CD4-positive, alpha-beta memory T cell (primary cell): ENCODE measurements at places on chromosomes 1 and 21. TPM values are rescaled to one million over a fixed set of nuclear protein-coding genes. Genes with fewer than 3 reads are reported as not detected.

- H3K4me1 ChIP-seq, result no peaks in the 10 kb centered on the region
- no peak overlapping the region for H3K27ac ChIP-seq
- DNase-seq, result no peak
- no peaks in the 10 kb centered on the region for H3K36me3 ChIP-seq
Measured at GRCh38 chr1:110523011-110523410, 4.0 kb upstream of the KCNA10 start.

- DNase-seq, result no peak
- no peaks in the 10 kb centered on the region for H3K27me3 ChIP-seq
- H3K27ac ChIP-seq, result no peak overlapping the region
- H3K4me3 ChIP-seq, result no peak overlapping the region
Measured at GRCh38 chr1:94428441-94428840, 10.3 kb downstream of the ABCD3 start.

SHCBP1L gene
- not detected for total RNA-seq

- H3K27me3 ChIP-seq, result no peaks in the 10 kb centered on the region
- no peaks in the 10 kb centered on the region for H3K4me1 ChIP-seq
- no peak overlapping the region for H3K27ac ChIP-seq
- H3K4me3 ChIP-seq, result no peak overlapping the region
- DNase-seq, result no peak
Measured at GRCh38 chr1:161090617-161091016, 1.3 kb upstream of the NECTIN4 start.

GRCh38 chr1:208108213-208108608 lies 136.0 kb downstream of the PLXNA2 start:
- DNase-seq, result no peak
- H3K4me3 ChIP-seq, result no peak overlapping the region
- no peaks in the 10 kb centered on the region for H3K27me3 ChIP-seq
- no peaks in the 10 kb centered on the region for H3K4me1 ChIP-seq

DNA sequence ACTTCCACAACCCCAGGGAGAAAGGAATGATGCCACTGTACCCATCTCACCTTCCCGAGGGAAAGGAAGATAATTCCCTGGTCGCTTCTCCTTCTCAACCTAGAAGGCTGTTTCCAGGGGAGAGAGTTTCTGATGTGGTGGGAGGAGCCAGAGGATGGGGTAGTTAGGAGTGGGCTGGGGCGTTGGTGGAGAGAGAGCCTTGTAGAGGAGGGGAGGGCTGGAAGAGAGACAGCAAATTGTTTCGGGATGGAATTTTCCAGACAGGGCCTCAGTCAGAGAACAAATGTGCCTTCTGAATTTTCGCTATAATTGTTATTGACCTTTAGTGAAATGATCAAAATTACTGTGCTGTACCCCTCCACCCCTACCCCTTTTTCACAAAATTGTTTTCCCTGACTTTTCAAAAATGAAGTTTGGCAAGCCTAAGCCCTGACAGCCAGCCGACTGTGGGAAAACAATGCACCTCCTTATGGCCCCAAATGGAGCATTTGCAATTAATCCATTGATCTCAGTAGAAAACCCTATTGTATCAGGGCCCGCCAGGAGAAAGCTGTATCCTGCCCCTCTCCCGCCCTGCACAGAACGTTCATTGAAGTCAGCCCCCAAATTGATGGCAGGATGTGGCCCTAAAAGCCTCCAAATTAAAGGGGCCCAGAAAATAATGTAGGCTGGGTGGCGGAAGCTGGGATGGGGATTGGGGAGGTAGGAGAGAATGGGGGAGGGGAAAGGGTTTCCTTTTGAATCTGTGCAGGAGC lies 69.1 kb upstream of the JUN start:
- H3K27me3 ChIP-seq, result no peaks in the 10 kb centered on the region
- no peak overlapping the region for H3K27ac ChIP-seq
- no peak for DNase-seq
- no peaks in the 10 kb centered on the region for H3K36me3 ChIP-seq
- H3K4me3 ChIP-seq, result no peak overlapping the region

DNA sequence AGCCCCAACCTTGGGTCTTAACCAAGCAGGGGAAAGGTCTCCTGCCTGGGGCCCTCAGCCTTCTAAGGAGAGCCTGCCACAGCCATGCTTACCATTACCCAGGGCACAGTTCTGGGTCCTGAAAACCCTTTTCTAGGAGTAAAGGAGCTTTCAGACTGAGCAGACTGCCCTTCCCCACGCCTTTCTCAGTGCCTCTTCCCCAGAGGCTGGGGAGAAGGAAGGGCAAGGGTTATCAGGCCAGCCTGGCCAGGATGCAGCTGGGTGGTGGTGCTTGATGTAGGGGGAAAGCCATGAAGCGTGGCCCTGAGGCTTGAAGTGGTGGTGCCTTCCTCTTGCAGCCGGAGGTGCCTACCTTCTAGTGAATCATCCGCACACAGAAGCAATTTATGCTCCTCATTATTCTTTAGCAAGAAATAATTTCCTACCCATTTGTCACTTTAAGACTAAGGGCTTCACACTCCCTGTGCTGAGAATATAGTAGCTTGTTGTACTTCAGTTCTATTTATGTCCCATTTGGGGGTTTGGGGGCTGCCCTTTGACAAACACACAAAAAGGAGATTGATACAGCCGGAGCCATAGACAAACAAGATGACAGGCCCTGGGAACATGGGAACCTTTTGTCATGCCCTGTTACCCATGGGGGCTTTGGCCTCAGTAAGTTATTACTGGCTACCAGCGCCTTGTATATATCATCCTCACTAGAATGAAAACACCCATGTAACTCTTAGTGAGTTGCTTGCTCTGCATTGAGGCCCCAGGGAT lies 40.7 kb downstream of the MAN1C1 start:
- H3K4me3 ChIP-seq, result no peak overlapping the region
- no peaks in the 10 kb centered on the region for H3K27me3 ChIP-seq
- H3K4me1 ChIP-seq, result no peaks in the 10 kb centered on the region
- no peaks in the 10 kb centered on the region for H3K36me3 ChIP-seq
- no peak for DNase-seq
- H3K27ac ChIP-seq, result no peak overlapping the region

ZNF648 gene
- not detected for total RNA-seq

GRCh38 chr1:3727825-3728776 lies 24.1 kb upstream of the CCDC27 start:
- no peak overlapping the region for H3K27ac ChIP-seq
- DNase-seq, result no peak
- no peaks in the 10 kb centered on the region for H3K36me3 ChIP-seq

DNA sequence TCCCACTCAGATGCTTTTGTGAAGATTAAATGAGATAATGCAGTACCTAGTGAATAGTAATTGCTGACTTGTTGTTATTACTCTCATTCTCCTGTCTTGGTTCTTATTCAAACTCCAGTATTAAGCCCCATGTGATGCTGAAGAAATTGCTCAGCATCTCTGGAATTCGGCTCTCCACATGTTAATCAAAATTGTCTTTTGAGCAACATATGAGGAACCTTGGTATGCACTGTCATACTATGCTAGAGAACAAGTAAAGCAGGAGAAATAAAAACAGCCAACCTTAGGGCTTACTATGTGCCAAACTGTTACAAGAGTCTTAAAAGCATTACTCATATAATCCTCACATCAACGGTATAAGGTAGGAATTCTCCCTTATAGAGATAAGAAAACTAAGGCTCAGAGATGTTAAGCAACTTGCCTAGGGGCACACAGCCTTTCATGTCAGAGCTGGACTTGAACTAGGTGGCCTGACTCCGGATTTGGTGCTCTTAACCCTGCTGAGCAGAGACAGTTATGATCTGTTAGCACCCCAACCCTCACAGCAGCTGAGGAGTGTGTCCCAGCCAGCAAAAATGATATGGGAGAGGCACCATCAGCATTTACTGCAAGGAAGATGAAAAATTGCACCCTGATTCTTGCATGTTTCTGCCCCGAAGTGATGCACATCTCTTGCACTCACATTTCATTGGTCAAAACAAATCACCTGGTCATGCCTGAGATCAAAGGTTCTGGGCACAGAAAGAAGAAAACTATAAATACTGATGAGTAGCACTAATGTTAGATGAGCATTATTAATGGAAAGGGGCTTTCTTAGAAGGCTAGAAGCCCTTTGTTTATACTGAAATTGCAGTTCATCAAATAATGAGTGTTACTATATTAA lies 102.3 kb downstream of the OMA1 start:
- no peak for DNase-seq
- no peaks in the 10 kb centered on the region for H3K4me1 ChIP-seq
- no peaks in the 10 kb centered on the region for H3K36me3 ChIP-seq
- H3K27me3 ChIP-seq, result no peaks in the 10 kb centered on the region

RGS7 gene
- total RNA-seq, result not detected

DNA sequence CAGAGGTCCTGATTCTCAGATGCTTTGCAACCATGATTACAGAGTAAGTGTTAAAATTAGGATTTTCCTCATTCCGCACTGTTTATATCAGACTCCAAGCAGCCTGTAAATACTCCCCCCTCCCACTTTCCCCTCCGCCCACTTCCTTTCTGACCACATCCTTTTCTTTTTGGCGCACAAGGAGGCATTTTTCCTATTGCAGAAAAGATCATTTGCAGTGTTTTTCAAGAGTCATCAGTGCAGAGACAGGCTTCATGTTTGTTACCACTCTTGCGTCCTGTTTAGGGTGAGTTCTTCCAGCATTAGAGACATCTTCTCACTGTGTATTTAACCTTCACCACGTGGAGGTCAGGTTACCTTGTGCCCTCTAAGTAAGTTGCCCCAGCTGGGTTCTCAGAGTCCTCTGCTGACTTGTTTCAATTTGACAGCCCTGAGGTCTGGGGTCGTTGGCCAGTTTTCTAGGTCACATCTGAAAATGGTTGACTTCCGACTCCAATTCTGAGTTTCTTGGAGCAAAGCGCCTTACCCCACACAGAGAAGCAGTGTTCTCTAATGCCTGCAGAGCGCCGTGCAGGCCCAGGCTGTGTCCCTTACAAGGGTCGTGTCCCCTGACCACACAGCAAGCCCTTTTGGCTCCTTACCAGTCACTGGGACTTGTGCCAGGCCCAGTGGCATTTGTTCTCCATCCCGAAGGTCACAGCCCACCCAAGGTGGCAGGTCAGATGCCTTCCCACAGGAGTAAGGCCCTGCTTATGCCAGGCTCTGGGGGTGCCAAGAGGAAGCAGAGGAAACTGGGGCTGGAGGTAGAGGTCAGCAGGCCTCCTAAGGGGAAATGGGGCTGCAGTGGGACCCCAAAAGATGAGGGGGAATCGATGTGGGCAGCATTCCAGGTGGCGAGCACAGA lies 85.6 kb downstream of the FAM78B start:
- DNase-seq, result no peak
- no peaks in the 10 kb centered on the region for H3K36me3 ChIP-seq
- peaks cover 38% of the 10 kb centered on the region for H3K4me1 ChIP-seq
- H3K27ac ChIP-seq, result no peak overlapping the region

DNA sequence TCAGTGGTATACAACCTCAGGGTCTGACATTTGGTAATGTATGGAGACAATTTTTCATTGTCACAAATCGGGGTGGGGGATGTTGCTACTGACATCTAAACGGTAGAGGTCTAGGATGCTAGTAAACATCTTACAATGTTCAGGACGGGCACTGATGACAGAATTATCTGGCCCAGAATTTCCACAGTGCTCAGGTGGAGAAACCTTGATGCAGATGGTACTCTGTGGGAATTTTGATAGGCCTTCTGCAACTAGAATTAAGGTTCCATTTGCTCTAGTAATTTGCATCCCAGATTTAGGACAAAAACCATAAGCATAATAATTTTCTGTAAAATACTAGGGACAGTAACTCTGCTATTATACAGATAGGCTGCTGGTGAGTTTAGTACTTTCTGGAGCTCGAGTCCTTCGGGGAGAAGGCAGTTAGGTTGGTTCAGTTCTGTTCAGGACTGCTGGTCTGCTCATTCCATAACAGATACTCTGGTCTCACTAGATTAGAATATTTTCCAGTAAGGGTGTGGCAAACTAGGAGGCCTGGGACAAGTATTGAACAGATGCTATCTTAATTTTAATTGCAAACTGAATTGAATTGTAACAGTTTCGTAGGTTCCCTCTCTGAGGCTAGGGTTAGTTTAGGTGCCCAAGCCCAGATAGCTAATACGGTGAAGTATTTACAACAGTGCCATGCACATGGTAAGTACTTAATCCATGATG lies 11.4 kb downstream of the METTL13 start:
- no peak overlapping the region for H3K4me3 ChIP-seq
- DNase-seq, result no peak
- H3K4me1 ChIP-seq, result no peaks in the 10 kb centered on the region

GRCh38 chr1:220991506-220991905 lies 112.3 kb downstream of the HLX start:
- no peaks in the 10 kb centered on the region for H3K36me3 ChIP-seq
- H3K27me3 ChIP-seq, result no peaks in the 10 kb centered on the region
- no peaks in the 10 kb centered on the region for H3K4me1 ChIP-seq
- no peak overlapping the region for H3K4me3 ChIP-seq
- H3K27ac ChIP-seq, result no peak overlapping the region
- no peak for DNase-seq

GRCh38 chr1:26035959-26036755 lies 9.8 kb downstream of the SLC30A2 start:
- peak overlapping the region; percentile 84 for H3K4me3 ChIP-seq
- H3K27me3 ChIP-seq, result no peaks in the 10 kb centered on the region
- no peaks in the 10 kb centered on the region for H3K36me3 ChIP-seq
- DNase-seq, result peak; percentile 68

GRCh38 chr1:229114315-229114714 lies 156.6 kb upstream of the RAB4A start:
- H3K27me3 ChIP-seq, result no peaks in the 10 kb centered on the region
- H3K36me3 ChIP-seq, result no peaks in the 10 kb centered on the region
- H3K27ac ChIP-seq, result no peak overlapping the region
- H3K4me3 ChIP-seq, result no peak overlapping the region
- no peak for DNase-seq
- H3K4me1 ChIP-seq, result no peaks in the 10 kb centered on the region

GRCh38 chr21:29582855-29583254 lies 284.1 kb downstream of the BACH1 start:
- no peaks in the 10 kb centered on the region for H3K36me3 ChIP-seq
- DNase-seq, result no peak
- H3K4me3 ChIP-seq, result no peak overlapping the region
- no peak overlapping the region for H3K27ac ChIP-seq
- H3K27me3 ChIP-seq, result no peaks in the 10 kb centered on the region

PLEKHN1 gene
- 2.2 TPM for total RNA-seq

DNA sequence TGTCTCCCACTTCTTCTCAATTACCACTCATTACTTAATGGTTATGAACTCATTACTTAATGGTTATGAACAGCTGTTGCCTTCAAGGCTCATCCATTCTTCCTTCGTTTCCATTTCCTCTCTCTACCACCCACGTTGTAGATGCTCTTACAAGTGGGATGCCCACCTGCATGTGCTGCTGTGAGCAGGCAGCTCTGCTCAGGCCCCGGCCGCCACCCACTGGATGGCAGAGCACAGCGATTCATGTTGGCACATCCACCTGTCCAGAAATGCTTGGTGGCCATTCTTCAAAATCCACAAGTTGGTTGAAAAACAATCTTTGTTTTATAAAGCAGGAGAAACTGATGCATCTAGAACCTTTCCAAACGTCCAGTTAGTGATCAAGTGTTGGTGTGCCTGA lies 14.5 kb downstream of the ATP1A1 start:
- no peak overlapping the region for H3K4me3 ChIP-seq
- H3K36me3 ChIP-seq, result peaks cover 78% of the 10 kb centered on the region
- H3K27me3 ChIP-seq, result no peaks in the 10 kb centered on the region
- H3K4me1 ChIP-seq, result peaks cover 59% of the 10 kb centered on the region
- H3K27ac ChIP-seq, result no peak overlapping the region

BTBD8 gene
- 7.5 TPM for total RNA-seq

- no peak for DNase-seq
- H3K27me3 ChIP-seq, result no peaks in the 10 kb centered on the region
- no peak overlapping the region for H3K27ac ChIP-seq
- H3K36me3 ChIP-seq, result peaks cover 6% of the 10 kb centered on the region
- no peak overlapping the region for H3K4me3 ChIP-seq
Measured at GRCh38 chr1:39544327-39544726, 32.3 kb downstream of the PABPC4 start.

LCE1B gene
- not detected for total RNA-seq

- DNase-seq, result peak; percentile 64
- peaks cover 88% of the 10 kb centered on the region for H3K4me1 ChIP-seq
- no peak overlapping the region for H3K4me3 ChIP-seq
- no peaks in the 10 kb centered on the region for H3K36me3 ChIP-seq
- H3K27ac ChIP-seq, result peak overlapping the region; percentile 65
Measured at GRCh38 chr1:41915786-41916571, 2.7 kb downstream of the HIVEP3 start.
